ENCODE measurements at places on chromosomes 11 and 22.
A peak's percentile ranks its signal among the peaks of the same experiment; 100 is the strongest.

DNA sequence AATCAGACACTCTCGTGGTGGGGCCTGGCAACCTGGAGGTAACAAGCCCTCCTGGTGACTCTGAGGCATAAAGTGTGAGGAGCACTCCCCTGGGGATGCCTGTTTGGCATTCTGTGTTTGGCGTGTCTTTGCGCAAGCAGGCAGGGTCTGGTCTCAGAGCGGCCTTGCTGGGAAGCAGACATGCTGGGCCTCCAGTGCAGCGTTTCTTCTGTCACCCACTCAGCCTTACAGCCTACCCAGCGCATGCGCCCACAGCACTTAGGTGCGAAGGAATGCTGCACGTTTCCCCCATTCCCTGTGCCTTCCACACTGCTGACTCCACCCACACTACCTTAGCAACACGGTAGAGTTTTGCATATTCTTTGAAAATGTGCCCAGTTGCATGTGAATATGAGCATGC is 7.4 kb upstream of the CXCR5 start:
- no peak for DNase-seq

- no peak for DNase-seq
Measured at GRCh38 chr22:35008213-35008612, 57.7 kb upstream of the ISX start.

- DNase-seq: no peak
Measured at GRCh38 chr11:105046898-105047579, 1.9 kb upstream of the CARD16 start.

GRCh38 chr11:61452825-61453224 is 22.9 kb downstream of the SDHAF2 start:
- no peak for DNase-seq

GRCh38 chr11:123392431-123392830 is 37.6 kb upstream of the GRAMD1B start:
- DNase-seq: no peak

DNA sequence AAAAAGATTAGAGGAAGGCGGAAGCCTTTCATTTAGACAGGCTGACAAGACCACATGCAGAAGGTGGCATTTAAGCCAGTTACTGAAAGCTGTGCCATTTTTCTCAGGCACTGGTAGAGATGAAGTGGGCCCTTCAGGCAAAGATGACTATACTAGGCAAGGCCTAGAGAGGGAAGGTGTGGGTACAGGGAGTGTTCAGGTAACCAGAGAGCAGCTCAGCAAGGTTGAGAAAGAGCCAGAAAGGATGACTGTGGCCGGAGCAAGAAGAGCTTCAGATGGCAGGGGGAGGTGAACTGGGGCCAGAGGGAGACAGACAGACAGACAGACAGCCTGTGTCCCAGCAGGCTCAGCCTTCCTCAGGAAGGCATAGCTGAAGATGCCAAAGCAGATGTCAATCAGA is 88.1 kb upstream of the NARS2 start:
- no peak for DNase-seq

GRCh38 chr11:64720167-64720566 is 2.8 kb downstream of the NRXN2 start:
- no peak for DNase-seq

- no peak for DNase-seq
Measured at GRCh38 chr22:47547881-47548650, 785.6 kb downstream of the TBC1D22A start.

- DNase-seq: no peak
Measured at GRCh38 chr11:75023446-75024067, 34.8 kb downstream of the NEU3 start.

DNA sequence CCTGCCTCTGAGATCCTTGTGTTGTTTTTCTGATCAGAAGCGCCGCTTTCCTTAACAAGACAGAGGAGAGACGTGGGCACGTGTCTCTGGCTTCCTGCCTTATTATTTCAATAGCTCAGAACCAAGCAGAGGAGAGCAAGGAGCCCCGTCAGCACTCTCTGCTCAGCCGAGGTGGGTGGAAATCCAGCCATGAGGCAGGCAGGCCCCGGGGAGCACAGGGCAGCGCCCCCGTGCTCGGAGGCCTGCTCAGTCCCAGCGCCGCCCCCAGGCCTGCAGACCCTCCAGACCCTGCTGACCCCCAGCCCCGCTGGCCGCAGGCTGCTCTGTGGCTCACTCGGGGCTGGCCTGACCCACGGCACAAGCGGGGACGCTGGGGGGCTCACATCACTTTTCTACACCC is 162.8 kb downstream of the BRD1 start:
- DNase-seq: no peak

- no peak for DNase-seq
Measured at GRCh38 chr11:114964676-114965214, 286.4 kb downstream of the NXPE2 start.

GRCh38 chr22:30265823-30266444 is 717 bp downstream of the OSM start:
- peak; percentile 88 for DNase-seq

GRCh38 chr22:50119169-50119767 is 29.5 kb downstream of the MOV10L1 start:
- no peak for DNase-seq

DNA sequence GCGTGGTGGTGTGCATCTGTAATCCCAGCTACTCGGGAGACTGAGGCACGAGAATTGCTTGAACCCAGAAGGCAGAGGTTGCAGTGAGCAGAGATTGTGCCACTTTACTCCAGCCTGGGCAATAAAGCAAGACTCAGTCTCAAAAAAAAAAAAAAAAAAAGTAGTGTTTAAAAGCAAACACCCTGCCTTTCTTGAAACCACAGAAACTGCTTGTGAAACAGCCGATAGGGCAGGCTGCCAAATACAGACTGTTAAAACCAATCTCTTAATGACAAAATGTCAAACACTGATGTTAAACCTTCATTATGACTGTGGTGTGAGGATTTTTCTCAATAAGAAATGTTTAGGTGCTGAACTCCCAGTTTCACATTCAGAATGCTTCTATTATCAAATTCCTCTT is 27.3 kb downstream of the MARK2 start:
- peak; percentile 79 for DNase-seq

- DNase-seq: no peak
Measured at GRCh38 chr11:35803115-35803514, 140.5 kb downstream of the TRIM44 start.

DNA sequence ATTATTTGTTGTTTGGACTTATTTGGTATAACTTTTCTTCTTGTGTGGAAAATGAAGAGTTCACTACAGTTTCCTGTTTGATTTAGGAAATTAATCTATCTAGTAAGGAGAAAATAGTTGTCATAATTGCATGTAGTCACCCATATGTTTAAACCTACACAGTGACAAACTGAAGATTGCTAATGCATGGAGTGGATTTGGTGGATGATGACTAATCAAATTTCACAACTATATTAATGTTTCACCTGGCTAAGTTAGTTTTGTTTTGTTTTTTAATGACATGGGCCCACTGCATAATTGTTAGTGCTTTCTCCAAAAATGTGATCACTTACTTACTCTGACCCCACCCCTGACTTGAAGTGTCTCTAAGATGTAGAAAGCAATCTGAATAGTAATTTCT is 170.6 kb downstream of the DYNC2H1 start:
- DNase-seq: no peak

GRCh38 chr22:50523458-50523805 is 2.0 kb downstream of the SCO2 start:
- no peak for DNase-seq

DNA sequence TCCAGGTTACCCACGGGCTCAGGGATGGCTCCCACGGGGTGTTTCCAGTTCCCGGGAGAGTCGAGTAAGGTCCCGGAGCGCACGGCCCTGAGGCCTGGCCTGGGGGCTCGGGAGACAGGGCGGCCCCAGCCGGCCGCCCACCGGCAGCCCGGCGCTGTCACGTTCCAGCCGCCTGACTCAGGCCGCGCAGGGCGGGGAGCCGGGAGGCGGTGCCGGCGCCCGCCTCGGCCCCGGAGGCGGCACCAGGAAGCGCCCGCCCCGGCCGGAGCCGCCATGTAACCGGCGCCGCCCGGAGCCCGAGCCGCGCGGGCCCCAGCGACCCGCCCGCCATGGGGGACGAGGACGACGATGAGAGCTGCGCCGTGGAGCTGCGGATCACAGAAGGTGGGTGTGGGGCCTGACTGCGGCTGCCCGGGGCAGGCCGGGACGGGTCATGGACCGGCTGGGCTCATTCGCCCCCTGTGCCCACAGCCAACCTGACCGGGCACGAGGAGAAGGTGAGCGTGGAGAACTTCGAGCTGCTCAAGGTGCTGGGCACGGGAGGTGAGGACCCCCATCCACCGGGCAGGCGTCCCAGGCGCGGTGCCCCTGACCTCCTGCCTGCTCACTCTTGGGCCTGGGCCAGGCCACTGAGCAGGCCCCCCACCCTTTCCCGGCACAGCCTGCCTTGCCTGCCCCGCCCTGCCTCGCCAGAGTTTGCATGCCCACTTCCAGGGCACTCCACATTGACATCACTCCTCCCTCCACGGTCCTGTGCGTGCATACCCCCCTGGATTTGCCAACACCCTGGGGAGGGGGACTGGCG is at the start of gene RPS6KA4:
Gene RPS6KA4, plus strand, starts transcription at position 256 of the 805 bp plus-strand sequence. Its CDS starts 74 bp downstream, at position 330.
- DNase-seq: peak; percentile 47

GRCh38 chr11:1840780-1841480 is 2.1 kb downstream of the TNNI2 start:
- DNase-seq: no peak

GRCh38 chr22:46929046-46929709 is 166.7 kb downstream of the TBC1D22A start:
- DNase-seq: no peak

DNA sequence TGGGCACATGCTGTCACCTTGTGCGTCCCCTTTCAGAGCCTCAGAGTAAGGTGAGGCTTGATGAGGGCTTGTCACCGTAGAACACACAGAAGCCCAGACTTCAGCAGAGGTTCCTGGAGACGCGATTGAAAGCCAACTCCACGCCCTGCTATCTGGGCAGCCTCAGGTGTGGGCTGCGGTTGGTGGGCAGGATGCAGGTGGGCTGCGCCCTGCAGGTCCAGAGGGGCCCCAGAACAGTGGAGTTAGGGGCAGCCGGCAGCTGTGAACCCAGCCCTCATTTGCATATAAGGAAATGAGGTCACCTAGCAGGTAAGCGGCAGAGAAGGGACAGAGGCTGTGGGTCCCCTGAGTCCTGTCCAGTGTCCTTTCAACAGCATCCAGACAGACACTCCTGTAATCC is 15.4 kb downstream of the PHLDA2 start:
- DNase-seq: no peak

GRCh38 chr11:92628401-92629292 is 340.8 kb upstream of the MTNR1B start:
- no peak for DNase-seq

DNA sequence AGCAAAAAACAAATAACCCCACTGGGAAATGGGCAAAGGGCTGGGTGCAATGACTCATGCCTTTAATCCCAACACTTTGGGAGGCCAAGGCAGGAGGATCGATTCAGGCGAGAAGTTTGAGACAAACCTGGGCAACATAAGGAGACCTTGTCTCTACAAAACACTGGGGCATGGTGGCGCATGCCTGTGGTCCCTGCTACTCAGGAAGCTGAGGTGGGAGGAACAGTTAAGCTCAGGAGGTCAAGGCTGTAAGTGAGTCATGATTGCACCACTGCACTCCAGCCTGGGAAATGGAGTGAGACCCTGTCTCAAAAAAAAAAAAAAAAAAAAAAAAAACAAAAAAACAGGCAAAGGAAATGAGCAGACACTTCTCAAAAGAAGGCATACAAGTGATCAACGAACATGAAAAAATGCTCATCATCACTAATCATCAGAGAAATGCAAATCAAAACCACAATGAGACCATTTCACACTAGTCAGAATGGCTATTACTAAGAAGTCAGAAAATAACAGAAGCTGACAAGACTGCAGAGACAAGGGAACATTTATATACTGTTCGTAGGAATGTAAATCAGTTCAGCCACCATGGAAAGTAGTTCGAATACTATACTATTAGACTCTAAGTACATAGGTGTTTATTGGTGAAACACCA is 48.2 kb upstream of the SMCO4 start:
- DNase-seq: no peak

- no peak for DNase-seq
Measured at GRCh38 chr11:75311858-75312288, 39.6 kb downstream of the ARRB1 start.

DNA sequence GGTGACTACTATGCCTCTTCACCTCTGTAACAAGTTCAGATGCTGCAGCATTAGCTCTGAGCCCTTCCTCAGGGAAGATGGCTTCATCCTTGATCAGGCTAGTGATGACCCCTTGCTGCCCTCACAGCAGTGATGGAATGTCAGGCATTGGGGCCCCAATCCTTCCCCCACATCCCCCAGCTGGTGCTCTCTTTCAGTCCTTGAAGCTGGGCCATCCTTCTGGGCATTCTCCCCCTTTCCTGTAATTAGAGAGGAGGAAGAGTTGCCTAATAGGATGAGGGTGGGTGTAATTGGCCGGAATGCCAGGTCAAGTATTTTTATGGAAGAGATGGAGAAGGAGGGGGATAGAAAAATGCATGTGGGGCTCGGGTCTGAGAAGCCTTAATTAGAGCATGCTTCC is 62.6 kb downstream of the TRAF6 start:
- no peak for DNase-seq

- DNase-seq: no peak
Measured at GRCh38 chr22:40932396-40932795, 18.8 kb upstream of the RBX1 start.

- DNase-seq: no peak
Measured at GRCh38 chr11:36425561-36426081, 84.5 kb downstream of the TRAF6 start.

DNA sequence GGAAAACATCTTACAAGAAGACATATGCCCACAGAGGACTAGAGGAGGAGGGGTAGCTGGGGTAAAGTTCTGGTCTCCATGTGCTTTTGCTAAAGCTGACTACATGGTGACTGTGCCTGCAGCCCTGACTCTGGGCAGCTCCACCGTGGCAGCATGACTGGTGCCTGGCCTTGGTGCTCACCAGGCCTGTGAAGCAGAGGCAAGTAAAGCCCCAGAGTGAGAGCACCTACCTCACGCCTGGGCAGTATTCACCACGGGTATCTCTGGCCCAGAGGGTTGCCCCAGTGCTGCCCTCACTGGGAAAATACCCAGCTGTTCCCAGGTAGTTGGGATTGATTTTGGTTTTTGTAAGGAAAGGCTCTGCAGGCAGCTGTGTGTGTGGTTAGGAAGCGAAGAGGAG is 78.3 kb downstream of the CTTN start:
- DNase-seq: no peak

GRCh38 chr11:70299636-70300035 is 29.1 kb downstream of the PPFIA1 start:
- no peak for DNase-seq

- peak; percentile 86 for DNase-seq
Measured at GRCh38 chr11:73995247-73995646, 12.6 kb upstream of the UCP2 start.

DNA sequence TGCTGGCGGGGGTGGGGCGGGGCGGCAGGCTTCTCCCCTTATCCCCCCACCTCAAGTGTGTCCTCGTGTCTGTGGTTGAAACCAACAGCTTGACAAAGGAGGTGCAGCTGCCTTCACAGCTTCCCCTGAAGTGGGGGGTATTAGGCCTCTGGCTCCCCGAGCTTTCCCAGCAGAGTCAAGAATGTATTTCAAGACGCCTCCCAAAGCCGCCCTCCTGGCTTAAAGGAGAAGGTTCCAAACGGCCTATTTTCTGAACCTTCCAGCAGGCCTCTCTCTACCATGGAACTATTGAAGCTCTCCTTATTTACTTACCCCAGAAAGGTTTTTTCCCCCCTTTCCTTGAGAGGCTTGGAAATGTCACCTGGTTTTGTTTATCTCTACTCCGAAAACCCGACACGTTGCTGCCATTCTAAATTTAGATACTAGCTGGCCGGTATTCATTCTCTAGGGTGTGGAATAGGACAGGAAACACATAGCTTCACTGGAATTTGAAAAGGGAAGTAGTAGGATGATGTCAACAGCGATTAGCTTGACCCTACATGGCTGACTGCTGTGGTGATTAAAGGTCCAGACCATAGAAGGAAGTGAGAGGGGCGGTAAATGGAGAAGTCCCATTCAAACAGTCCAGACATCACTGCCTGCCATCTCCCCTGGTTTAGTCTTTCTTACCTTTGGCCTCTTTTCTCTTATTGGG is 671 bp upstream of the PICALM start:
- DNase-seq: no peak
